Activated CD4-positive, alpha-beta T cell treated with anti-CD3 and anti-CD28 coated beads, Interleukin-2, Interleukin-6, amounts not matched to agents 100 ng/mL and 50 ng/mL, durations not matched to agents 16 hours and 8 hours (primary cell): ENCODE measurements at places on chromosomes 16 and 17.

DNA sequence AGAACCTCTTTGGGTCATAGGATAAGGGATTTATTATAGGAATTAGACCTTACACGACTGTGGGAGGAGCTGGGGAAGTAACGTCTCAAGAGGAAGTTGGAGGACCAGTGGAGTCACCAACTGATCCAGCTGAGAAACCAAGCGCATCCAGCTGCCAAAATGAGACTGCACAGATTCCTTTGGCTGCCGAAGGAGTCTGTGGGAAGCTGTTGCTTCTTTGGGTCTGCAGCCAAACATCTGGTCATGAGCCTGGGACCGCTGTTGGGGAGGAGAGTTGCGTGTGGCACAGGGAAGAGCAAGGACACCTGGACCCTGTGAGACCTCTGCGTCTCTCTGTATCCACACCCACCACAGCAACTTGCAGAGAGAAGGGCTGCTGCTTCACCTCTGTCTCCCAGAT, 2.4 kb upstream of the NACA2 start:
- no peak for DNase-seq

- DNase-seq, result no peak
Observed at GRCh38 chr16:66131895-66132294, 234.6 kb upstream of the CDH5 start.

DNA sequence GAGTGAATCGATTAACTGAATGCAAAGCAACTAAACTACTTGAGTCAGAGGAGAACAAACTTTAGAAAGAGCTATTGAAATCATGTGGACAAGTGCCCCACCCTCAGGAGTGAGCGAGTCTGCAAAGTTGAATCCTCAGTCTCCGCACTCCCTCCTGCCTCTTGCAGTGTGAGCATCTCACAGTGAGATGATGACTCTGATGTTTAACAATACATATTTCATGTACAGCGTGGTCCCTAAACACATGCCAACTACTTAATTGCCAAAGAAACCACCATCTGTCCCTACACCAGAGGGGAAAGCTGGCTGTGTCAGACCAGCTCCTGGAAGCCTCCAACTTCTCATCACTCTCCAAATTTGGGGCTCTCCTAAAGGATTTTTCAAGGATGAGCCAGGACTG, 31.2 kb downstream of the PIMREG start:
- DNase-seq, result no peak

DNA sequence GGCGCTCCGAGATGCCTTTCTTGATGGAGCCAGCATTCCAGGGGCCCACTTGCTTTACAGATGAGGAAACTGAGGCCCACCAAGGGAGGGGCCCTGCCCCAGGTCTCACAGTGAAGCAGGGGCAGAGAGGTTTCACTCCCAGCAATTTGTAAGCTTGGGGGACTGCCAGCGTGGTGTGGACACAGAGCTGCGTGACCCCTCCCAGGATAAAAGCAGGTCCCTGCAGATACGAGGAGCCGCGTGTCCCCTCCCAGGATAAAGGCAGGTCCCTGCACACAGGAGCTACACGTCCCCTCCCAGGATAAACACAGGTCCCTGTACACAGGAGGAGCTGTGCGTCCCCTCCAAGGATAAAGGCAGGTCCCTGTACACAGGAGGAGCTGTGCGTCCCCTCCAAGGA, 11.7 kb downstream of the JPH3 start:
- DNase-seq, result no peak
